ENCODE measurements at places on chromosomes 12 and 14. TPM values are rescaled to one million over a fixed set of nuclear protein-coding genes. Genes with fewer than 3 reads are reported as not detected.

DNA sequence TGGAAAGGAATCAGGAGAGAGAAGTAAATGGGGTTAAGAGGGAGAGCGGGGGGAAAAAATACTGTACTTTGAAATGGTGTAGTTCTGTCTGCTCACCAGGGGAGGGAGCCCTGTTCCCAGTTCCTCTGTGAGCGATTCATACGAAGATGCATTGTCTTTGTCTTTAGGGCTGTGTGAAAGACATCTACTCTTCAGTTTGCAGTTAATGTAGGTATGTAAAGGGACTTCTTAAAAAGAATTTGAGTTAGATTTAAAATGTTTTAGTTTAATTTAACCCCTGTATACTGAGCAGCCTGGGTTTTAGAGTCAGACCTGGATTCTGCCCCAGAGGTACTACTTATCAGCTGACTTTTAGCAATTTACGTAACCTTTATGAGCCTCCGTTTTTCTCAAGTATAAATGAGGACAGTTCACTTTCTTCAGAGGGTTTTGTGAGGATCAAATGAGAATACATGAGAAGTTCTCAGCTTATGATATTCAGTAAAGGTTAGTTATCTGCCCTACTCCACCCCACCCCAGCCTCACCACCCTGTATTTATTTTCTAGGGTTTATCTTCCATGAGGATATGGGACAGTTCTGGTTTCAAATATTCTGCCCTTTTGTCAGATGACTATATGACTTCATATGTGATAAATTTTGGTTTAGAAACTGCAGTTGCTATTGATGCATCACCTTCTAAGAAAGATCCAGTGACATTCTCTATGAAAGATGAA is 82.5 kb upstream of the EVL start:
- H3K4me3 ChIP-seq, result no peak overlapping the region
- H3K27ac ChIP-seq, result no peak overlapping the region
- H3K36me3 ChIP-seq, result no peaks in the 10 kb centered on the region
- no peaks in the 10 kb centered on the region for H3K4me1 ChIP-seq
- peak; percentile 74 for DNase-seq

DNA sequence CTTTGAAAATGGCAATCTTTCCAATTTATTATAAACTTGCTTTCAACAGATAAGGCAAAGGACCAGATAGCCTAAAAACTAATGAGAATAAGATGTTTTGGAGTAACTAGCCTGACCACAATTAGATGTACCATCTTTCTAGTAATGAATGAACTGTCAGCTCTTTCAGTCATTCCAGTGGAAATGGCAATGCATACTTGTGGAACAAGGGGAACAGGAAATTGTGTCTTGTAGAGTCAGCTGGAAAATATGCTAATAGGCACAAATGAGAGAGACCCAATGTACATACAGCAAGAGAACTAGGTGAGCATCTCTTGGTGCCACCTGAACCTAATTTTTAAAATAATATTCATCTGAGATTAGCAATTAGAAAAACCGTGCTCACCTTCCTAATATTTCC is 76.1 kb upstream of the GPHB5 start:
- no peaks in the 10 kb centered on the region for H3K27me3 ChIP-seq
- no peaks in the 10 kb centered on the region for H3K4me1 ChIP-seq
- DNase-seq, result no peak
- no peak overlapping the region for H3K4me3 ChIP-seq
- peaks cover 36% of the 10 kb centered on the region for H3K36me3 ChIP-seq

DNA sequence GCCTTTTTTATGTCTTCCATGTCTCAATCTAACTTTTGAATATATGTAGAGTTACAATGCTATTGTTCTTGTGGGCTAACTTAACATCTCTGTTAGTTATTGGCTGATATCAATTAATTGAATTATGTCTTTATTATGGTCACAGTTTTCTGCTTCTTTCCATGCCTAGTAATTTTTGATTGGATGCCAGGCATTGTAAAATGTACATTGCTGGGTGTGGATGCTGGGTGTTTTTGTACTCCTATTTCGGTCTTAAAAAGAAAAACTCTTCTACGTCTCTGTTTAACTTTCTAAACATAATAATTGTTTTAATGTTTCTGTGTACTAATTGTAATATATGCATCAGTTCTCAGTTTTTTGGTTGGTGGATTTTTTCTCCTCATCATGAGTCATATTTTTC is 296.1 kb upstream of the PRICKLE1 start:
- no peak overlapping the region for H3K4me3 ChIP-seq
- no peaks in the 10 kb centered on the region for H3K27me3 ChIP-seq
- H3K4me1 ChIP-seq, result no peaks in the 10 kb centered on the region
- DNase-seq, result no peak

The P2RX2 gene
- not detected for total RNA-seq

The NPAS3 gene
- not detected for total RNA-seq

The TRIM9 gene
- 0.32 TPM for total RNA-seq

The PLEK2 gene
- not detected for total RNA-seq

DNA sequence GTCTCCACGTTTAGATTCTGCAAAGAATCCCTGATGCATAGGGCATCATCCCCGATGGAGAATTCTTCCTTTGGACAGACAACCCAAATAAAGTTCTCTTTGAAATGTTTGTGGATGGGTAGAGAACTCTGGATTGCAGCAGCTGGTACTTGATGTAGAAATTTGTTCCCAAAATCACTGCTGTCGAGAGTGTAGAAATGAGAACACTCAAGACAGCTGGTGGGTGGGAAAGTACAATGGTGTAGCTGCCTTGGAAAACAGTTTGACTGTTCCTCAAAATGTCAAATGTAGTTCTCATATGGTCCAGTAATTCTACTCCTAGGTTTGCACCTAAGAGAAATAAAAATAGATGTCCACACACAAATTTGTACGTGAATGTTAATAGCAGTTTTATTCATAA is 671.5 kb upstream of the TMEM132C start:
- DNase-seq, result no peak
- no peak overlapping the region for H3K27ac ChIP-seq
- no peaks in the 10 kb centered on the region for H3K27me3 ChIP-seq
- H3K4me1 ChIP-seq, result no peaks in the 10 kb centered on the region
- no peak overlapping the region for H3K4me3 ChIP-seq

DNA sequence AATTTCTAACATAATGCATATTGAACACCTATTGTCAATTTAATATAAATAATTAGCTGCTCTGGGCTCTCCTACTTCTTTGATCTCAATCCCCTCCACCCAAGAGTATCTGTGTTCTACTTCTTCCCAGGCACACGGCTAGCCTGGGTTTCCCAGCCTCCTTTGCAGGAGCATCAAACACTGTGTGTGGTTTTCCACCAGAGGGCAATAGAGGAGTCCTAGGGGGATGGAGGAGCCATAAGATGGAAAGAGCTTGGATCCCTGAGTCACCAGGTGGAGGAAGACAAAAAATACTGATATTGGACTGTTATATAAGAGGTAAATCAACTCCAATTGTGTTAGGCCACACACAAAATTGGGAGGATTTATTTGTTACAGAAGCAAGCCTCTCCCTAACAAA is 333.7 kb downstream of the GLT1D1 start:
- H3K27me3 ChIP-seq, result no peaks in the 10 kb centered on the region
- DNase-seq, result no peak
- H3K4me3 ChIP-seq, result no peak overlapping the region
- H3K4me1 ChIP-seq, result no peaks in the 10 kb centered on the region
- H3K36me3 ChIP-seq, result no peaks in the 10 kb centered on the region
- no peak overlapping the region for H3K27ac ChIP-seq

GRCh38 chr12:14452336-14452735 is 86.9 kb downstream of the ATF7IP start:
- H3K4me3 ChIP-seq, result no peak overlapping the region
- DNase-seq, result no peak
- H3K4me1 ChIP-seq, result peaks cover 8% of the 10 kb centered on the region
- peaks cover 33% of the 10 kb centered on the region for H3K36me3 ChIP-seq
- H3K27me3 ChIP-seq, result no peaks in the 10 kb centered on the region

DNA sequence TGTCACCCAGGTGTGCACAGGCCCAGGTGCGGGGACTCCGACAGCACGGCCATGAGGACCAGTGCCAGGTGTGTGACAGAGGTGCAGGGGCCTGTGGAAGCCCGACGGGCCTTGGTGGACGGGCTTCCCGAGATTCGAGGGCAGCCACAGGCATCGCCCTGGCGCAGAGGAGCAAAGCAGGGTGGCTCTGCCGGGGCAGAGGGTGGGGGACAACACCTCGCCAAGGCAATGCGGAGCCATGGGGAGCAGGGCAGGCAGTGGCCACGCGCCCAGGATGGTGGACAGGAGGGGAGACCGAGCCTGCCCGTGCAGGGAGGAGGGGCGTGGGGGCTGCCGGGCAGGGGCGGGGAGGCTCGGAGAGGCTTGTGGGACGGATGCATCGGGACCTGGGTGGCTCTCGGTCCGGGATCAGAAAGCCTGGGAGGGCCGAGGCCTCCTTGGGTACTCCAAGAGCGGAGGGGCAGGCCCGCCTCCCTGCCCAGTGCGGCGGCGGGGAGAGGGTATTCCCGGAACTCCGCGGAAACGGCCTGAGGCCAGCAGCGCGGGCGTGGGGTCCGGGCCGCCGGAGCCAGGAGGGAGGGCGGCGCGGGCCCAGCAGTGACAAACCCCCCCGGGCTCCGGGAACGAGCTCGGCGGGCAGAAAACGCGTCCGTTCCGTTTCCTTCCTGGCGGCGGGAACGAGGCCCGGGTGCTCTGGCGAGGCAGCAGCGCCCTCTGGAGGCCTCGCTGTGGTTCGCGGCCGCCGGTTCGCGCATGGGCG is 1.6 kb downstream of the TMEM121 start:
- H3K27me3 ChIP-seq, result peaks cover 48% of the 10 kb centered on the region
- peaks cover 59% of the 10 kb centered on the region for H3K4me1 ChIP-seq
- peak; percentile 89 for DNase-seq
- no peak overlapping the region for H3K27ac ChIP-seq
- no peaks in the 10 kb centered on the region for H3K36me3 ChIP-seq

- no peaks in the 10 kb centered on the region for H3K36me3 ChIP-seq
- H3K4me3 ChIP-seq, result no peak overlapping the region
- H3K27ac ChIP-seq, result no peak overlapping the region
These were observed 243.1 kb downstream of the AKAP6 start for GRCh38 chr14:32571995-32572866.

The CD69 gene
- total RNA-seq, result 44.8 TPM

GRCh38 chr12:13452955-13453570 is 256.5 kb downstream of the EMP1 start:
- no peaks in the 10 kb centered on the region for H3K4me1 ChIP-seq
- H3K36me3 ChIP-seq, result no peaks in the 10 kb centered on the region

GRCh38 chr12:2759733-2760132 is 35.0 kb upstream of the FKBP4 start:
- H3K4me3 ChIP-seq, result no peak overlapping the region
- peaks cover 15% of the 10 kb centered on the region for H3K27me3 ChIP-seq
- DNase-seq, result no peak

The SLC39A2 gene
- total RNA-seq, result 0.25 TPM

The MMP19 gene
- 0.12 TPM for total RNA-seq

The SLC35F4 gene
- not detected for total RNA-seq

GRCh38 chr14:103698380-103699260 is 16.6 kb downstream of the XRCC3 start:
- peaks cover 48% of the 10 kb centered on the region for H3K36me3 ChIP-seq
- H3K4me3 ChIP-seq, result no peak overlapping the region
- peaks cover 57% of the 10 kb centered on the region for H3K4me1 ChIP-seq
- H3K27ac ChIP-seq, result peak overlapping the region; percentile 38
- H3K27me3 ChIP-seq, result no peaks in the 10 kb centered on the region
- DNase-seq, result peak; percentile 65

GRCh38 chr12:45928309-45928708 is 62.1 kb downstream of the SCAF11 start:
- H3K4me3 ChIP-seq, result no peak overlapping the region
- no peak overlapping the region for H3K27ac ChIP-seq
- no peak for DNase-seq
- peaks cover 65% of the 10 kb centered on the region for H3K36me3 ChIP-seq
- H3K4me1 ChIP-seq, result no peaks in the 10 kb centered on the region

The ACOT6 gene
- not detected for total RNA-seq

- no peaks in the 10 kb centered on the region for H3K4me1 ChIP-seq
- no peaks in the 10 kb centered on the region for H3K36me3 ChIP-seq
- H3K27ac ChIP-seq, result no peak overlapping the region
These were observed 409.0 kb downstream of the RGS6 start for GRCh38 chr14:72341237-72341636.

GRCh38 chr12:32120419-32120818 is 13.8 kb downstream of the BICD1 start:
- DNase-seq, result no peak
- H3K4me1 ChIP-seq, result no peaks in the 10 kb centered on the region
- no peak overlapping the region for H3K4me3 ChIP-seq

- H3K27ac ChIP-seq, result no peak overlapping the region
- DNase-seq, result no peak
- H3K4me3 ChIP-seq, result no peak overlapping the region
These were observed 46.1 kb downstream of the KIF26A start for GRCh38 chr14:104184506-104184905.

DNA sequence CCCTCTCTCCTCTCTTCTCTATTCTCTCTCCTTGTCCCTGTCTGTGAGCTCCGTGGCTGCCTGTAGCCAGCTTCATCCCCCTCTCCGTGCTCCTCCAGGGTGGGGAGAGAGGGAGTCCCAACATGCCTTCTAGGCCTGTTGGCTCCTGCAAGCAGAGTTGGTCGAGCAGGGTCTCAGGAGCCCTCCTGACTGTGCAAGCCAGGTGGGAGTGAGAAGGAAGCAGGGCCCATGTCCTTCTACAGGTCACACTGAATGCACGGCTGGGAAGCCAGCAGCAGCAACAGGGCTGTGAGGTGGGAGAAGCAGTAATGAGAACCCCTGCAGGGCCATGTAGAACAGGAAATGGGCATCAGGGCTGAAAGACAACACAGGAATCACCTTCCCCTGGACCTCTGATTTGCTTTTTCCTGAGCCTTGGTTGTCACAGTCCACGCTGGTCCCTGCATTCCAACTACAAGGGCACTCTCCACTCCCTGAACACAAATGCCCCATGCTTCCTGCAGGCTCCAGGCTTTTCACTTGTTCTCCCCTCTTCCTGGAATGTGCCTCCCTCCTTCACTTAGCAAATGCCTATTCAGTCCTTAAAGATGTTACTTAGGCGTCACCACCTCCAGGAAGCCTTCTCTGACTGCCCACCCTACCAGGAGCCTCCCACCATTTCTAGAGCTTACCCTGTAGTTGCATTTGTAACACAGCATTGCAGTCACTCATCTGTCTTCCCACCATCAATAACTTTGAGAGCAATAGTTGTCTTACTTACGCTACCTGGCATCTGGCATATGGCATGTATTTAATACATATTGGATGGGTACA is 51.2 kb downstream of the TSPAN11 start:
- H3K36me3 ChIP-seq, result no peaks in the 10 kb centered on the region
- H3K27ac ChIP-seq, result no peak overlapping the region
- H3K27me3 ChIP-seq, result no peaks in the 10 kb centered on the region
- DNase-seq, result no peak
- H3K4me1 ChIP-seq, result no peaks in the 10 kb centered on the region
- no peak overlapping the region for H3K4me3 ChIP-seq

The TAS2R42 gene
- not detected for total RNA-seq

DNA sequence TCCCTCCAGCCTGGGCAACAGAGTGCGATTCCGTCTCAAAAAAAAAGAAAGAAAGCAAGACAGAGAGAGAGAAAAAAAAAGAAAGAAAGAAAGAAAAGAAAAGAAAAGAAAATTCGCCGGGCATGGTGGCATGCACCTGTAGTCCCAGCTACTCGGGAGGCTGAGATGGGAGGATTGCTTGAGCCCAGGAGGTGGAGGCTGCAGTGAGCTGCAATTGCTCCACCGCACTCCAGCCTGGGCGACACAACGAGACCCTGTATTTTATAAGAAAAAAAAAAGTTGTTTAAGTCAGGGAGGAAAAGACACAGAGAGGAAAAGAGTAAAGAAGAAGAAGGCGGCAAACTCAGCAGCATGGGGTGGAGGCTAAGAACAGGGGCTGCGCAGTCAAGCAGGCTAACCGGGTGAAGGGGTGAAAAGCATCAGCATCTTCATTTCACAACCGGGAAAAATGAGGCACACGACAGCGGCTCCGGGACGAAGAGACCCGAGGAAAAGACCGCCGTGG is 557 bp upstream of the FICD start:
- peak overlapping the region; percentile 5 for H3K27ac ChIP-seq
- no peak for DNase-seq
- peaks cover 13% of the 10 kb centered on the region for H3K4me1 ChIP-seq
- no peaks in the 10 kb centered on the region for H3K27me3 ChIP-seq

All from B cell (primary cell).